ENCODE measurements at places on chromosomes 5 and 9.

DNA sequence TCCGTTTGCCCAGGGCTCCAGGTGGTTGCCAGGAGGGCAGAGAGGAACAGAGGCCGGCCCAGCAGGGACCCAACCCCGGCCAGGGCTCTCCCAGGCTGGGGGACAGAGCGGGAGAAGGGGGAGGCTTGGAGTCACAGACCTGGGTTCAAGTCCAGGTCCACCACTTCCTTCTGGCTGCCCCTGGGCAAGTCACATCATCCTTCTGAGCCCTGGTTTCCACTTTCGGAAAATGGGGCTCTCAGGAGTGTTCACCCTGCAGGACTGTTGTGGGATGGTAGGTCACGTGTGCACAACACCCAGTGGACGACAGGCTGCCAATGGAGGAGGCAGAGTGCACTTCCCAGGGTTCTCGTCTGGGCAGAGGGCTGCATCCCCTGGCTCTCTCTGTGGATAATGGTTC is 245.4 kb downstream of the PBX3 start:
- no peak for DNase-seq

GRCh38 chr9:136439481-136440408 is at the start of gene INPP5E:
Gene INPP5E (minus strand): TSS chr9:136439845. CDS start chr9:136439419, 426 bp downstream.
- peak; percentile 92 for DNase-seq

DNA sequence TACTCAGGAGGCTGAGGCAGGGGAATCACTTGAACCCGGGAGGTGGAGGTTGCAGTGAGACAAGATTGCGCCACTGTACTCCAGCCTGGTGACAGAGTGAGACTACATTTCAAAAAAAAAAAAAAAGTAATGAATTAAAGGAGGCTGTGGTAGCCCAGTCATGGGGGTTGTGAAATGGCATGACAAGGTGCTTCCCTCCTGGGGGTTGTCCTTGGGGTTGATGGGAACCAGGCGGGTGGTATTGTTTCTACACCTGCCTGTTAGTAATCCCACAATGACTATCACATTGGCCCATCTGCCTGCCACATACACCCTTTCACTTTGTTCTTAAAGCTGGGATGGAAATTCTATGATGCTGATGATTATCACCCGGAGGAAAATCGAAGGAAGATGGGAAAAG is 5.6 kb downstream of the IDNK start:
- DNase-seq = peak; percentile 5

- DNase-seq = peak; percentile 17
These were observed 44.4 kb downstream of the CAST start for GRCh38 chr5:96706433-96707111.

- DNase-seq = no peak
These were observed 54.6 kb upstream of the RXRA start for GRCh38 chr9:134271338-134272301.

DNA sequence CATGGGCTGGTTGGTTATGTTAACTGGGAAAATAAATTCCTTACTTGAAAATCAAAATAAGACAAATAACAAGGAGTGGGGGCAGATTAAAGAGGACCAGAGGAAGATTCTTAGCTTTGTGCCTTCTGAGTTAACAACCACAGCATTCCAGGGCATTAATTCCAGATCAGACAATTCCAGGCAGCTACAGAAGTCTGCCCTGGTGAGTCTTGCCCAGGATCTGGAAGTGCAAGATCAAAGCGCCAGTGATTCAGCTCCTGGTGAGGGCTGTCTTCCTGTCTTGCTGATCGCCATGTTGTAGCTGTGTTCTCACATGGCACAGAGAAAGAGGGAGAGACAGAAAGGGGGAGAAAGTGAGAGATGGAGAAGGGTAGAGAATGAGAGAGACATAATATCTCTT is 65.6 kb downstream of the ANXA2R start:
- DNase-seq = no peak

- DNase-seq = no peak
These were observed 3.5 kb downstream of the CSF1R start for GRCh38 chr5:150082889-150083288.

DNA sequence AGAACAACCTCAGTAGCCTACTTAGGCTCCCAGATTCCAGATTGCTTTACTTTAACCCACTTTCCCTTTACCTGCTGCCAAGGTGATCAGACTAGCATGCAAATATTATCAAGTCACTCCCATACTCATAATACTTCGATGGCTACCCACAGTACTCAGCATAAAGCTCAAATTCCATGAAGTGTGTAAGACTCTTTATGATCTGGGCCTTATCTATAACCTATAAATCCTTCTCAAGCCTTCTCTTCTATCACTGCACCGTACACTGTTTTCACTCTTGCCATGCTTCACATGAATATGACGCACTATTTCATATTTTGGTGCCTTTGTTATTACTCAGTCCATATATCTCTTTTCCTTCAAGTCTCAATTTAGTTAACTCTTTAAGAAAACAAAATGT is 135.2 kb upstream of the TARS1 start:
- no peak for DNase-seq

- DNase-seq = no peak
These were observed 15.0 kb upstream of the ORM1 start for GRCh38 chr9:114307899-114308267.

DNA sequence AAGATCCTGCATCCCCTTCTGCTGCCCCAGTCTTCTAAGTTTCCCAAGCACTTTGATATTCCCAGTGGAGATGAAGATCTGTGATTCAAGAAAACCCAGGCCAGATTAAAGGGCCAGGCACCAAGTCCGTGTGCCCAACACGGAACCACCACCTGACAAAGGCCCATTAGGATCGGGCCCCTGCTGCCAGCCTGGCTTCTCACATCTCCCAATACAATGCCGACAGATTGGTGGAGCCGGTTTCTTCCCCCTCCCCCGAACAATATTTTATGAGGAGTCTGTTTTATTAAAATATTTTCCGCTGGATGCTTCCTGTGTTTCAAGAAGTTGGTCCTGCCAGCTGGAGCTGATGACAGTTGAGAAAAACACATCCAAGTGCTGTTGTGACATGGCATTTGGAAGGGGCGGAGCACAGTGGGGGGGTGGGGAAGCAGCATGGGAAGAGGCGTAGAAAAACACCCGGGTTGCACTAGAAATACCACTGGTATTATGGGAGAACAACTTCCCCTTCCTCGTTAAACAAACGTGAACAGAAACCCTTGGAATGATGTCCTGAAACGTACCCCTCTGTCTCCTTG is 45.0 kb downstream of the CRB2 start:
- no peak for DNase-seq

- peak; percentile 6 for DNase-seq
These were observed 87.8 kb downstream of the JAK2 start for GRCh38 chr9:5072871-5073270.

GRCh38 chr5:169762338-169763095 is 125.4 kb downstream of the DOCK2 start:
- DNase-seq = no peak

DNA sequence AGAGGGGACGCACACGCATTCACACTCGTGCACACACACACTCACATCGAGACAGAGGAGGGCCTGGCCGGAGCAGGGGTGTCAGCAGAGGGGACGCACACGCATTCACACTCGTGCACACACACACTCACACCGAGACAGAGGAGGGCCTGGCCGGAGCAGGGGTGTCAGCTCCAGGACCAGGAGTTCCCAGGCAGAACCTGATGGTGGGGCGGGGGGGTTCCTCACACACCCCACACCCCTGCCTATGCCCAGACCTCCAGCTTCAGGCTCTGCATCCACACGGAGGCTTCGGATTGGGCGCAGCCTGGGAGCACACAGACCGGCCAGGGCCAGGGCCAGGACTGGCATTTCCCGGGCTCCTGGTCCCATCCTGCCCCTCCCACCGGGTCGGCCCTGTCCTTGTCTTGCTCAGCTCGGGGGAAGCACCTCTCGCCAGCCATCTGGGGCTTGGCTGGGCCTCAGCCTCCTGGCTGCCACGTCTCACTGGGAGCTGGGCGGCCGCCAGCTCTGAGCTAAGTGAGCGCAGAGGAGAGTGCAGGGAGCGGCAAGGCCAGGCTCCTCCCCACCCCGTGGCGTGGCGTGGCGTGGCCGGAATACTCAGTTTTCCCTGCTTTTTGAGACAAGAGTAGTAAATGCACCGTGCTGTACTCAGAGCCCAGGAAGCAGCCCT is 31.3 kb downstream of the ADAMTS2 start:
- no peak for DNase-seq

GRCh38 chr5:143843461-143843860 is 31.5 kb downstream of the HMHB1 start:
- no peak for DNase-seq

GRCh38 chr5:149297340-149298025 is 25.8 kb downstream of the AFAP1L1 start:
- DNase-seq = no peak

GRCh38 chr5:42057254-42057690 is 132.2 kb downstream of the FBXO4 start:
- peak; percentile 69 for DNase-seq

DNA sequence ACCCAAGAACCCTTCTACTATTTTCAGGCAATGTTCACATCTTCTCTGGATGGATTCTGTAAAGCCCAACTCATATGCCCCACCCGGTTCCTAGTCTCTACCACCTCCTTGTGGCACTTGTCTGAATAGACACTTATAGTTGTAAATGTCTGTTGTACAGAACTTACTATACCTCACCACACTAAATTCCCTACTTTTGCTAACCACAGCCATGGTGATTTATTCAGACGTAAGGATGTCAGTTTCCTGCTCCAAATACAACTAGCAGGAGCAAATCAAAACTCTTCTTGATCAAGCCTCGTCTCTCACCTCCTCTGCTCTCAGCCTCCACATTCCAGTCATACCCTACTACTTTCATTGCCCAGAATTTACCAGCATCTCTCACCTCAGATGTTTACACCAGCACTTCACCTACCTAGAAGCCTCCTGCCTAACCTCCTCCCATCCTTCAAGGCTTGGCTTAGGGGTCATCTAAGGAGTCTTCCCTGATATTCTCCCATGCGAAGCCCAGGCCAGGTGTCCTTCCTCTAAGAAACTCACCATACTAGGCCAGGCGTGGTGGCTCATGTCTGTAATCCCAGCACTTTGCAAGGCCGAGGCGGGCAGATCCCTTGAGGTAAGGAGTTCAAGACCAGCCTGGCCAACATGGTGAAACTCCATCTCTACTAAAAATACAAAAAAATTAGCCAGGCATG is 75.5 kb downstream of the MAPKAP1 start:
- peak; percentile 66 for DNase-seq

- peak; percentile 35 for DNase-seq
These were observed 2.6 kb downstream of the NKD2 start for GRCh38 chr5:1011226-1011631.

- DNase-seq = no peak
These were observed 17.8 kb downstream of the FBXO38 start for GRCh38 chr5:148401604-148402003.

- DNase-seq = no peak
These were observed 40.2 kb upstream of the WWC1 start for GRCh38 chr5:168251259-168251658.

GRCh38 chr5:131536211-131536826 is 98.7 kb downstream of the RAPGEF6 start:
- DNase-seq = no peak

GRCh38 chr5:14184082-14184481 is 40.9 kb downstream of the TRIO start:
- no peak for DNase-seq

GRCh38 chr9:127917603-127918002 is 762 bp upstream of the ST6GALNAC4 start:
- DNase-seq = no peak
